ENCODE measurements at places on chromosomes 5 and 9.
A peak's percentile ranks its signal among the peaks of the same experiment; 100 is the strongest.

DNA sequence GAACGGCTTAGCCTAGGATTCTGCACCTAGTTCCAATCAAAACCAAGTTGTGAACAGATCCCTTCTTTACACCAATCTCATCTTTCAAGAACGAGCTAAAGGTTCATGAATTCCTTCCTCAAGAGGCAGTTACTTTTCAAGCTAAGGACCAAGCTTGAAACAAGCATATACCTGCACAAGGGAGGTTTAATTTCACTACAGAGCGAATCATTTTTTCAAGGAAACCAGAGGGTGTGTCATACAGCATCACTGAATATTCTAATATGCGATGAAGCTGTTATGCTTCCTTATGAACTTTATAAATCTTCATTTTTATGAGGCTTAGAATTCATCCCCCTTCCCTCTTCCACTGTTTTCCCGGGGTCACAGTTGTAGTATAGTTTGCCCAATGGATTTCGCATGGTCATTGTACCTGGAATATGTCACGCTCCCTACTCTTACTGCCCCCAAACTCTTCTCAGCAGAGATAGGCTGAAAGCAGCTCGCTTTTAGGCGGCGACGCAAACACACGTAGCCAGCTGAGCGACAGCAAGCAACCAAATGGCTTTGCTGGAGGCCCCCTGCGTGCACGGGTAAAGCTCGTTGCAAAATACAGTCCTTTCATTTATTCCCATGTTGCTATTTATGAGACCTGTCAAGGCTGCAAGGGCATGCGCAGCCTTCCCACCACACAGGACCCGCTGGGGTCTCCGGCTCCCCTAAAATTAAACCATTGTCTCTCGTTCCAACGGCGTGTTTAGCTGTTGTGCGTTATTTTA, 832 bp downstream of the LMBRD2 start:
- peak; percentile 76 for DNase-seq

DNA sequence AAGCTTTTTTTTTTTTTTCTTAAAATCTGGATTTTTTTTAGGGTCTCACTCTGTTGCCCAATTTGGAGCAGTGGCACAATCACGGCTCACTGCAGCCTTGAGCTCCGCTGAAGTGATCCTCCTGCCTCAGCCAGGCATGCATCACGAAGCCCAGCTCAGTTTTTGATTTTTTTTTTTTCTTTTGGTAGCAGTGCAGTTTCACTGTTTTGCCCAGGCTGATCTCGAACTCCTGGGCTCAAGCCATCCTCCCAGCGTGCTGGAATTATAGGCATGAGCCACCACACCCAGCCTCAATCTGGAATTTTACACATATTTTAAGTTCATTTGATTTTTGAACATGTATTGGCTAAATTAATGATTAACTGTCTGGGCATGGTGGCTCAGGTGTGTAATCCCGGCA, 36.3 kb downstream of the TRIO start:
- no peak for DNase-seq

GRCh38 chr5:50564079-50564478, 102.4 kb upstream of the PARP8 start:
- DNase-seq: no peak

- DNase-seq: no peak
Observed at GRCh38 chr5:6084376-6084775, 294.0 kb downstream of the MED10 start.

GRCh38 chr5:121033334-121033733, 569.2 kb downstream of the PRR16 start:
- peak; percentile 5 for DNase-seq

GRCh38 chr5:111585946-111586345, 73.6 kb upstream of the STARD4 start:
- DNase-seq: no peak

DNA sequence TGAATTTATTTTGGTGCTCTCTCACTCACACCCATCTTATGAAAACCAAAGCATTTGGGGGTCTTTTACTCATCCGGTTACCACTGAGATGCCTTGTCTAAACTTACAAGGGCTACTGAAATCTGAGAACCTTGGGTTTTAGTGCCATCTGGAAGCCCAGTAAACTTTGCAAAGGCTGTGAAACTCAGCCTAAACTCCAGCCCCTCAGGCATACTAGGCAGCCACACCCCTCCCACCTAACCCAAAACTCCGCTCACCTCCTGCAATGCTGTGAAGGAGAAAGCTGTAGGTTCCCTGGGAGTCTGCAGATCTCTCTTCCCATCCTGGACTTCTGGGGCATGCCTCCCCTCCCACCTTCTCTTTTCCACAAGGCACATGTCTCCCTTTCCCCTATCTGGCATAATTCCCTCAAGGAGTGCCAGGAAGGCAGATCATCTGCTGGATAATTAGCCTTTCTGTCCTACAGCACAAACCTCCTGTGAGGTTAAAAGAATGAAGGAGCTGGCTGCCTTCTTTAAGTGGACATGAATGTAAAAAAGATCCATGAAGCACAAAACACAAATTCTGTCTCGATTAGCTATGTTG, 71.5 kb upstream of the ANXA1 start:
- DNase-seq: no peak

- DNase-seq: no peak
Observed at GRCh38 chr5:2139478-2139877, 256.8 kb upstream of the IRX4 start.

- DNase-seq: no peak
Observed at GRCh38 chr9:99012957-99013512, 69.3 kb downstream of the COL15A1 start.

DNA sequence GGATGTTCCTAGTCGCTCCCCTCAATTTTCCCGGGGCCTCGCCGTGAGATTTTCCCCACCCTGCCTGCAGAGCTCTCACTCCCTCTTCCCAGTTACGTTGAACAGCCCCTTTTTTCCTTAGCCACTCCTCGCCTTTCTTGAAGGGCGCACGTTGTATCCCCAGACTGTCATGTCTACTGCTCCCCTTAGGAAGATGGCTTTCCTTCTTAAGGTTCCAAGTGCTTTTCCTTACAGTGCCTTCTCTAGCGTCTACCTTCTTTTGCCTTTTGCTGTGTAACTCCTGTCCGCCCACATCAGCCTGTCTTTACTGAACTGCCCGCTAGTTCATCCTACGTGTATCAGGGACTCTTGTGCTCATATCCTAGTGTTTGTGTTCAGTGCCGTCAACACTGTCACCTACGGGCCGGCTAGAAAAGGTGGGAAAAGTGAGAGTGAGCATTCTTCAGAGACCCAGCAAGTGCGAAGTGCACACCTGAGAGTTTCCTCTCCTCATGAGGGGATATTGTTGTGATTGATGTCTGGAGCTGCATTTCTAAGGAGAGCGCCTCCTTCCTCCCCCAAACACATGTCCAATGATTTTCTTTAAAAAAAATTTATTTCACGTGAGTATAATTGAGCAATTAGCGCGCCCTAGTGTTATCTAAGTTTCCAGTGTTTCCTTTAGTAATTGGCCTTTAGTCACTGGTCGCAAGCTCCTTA, 764 bp downstream of the CAMLG start:
- peak; percentile 82 for DNase-seq

DNA sequence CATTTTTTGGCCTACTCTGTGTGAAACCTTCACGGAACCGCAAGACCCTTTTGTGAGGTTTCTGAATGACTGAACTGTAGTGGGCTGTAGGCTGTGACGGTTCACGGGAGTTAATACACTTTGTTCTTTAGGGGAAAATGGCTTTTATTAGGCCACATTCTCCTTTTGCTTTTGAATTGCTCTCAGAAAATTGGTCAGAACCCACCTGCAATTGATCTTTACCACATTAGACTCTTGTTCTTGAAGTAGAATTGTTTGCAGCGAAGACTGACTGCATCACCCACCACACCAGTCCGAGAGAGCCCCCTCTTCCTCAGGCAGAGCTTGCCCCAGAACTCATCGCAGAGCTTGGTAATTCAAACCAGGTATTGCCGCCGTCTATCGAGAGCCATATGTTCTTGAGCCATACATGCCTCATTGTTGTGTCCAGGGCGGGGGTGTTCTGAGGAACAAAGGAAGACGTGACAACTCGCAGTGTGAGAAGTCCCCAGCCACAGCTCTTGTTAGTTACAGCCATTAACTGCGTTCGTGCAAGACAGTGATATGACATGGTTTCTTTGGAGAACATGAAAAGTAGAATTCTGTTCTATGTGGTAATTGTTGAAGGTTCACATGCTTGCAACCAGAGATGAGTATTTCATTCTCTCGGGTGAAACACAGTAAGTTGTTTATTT, 166.4 kb upstream of the OTULINL start:
- DNase-seq: peak; percentile 64

- no peak for DNase-seq
Observed at GRCh38 chr5:84487963-84488362, 103.3 kb upstream of the EDIL3 start.

DNA sequence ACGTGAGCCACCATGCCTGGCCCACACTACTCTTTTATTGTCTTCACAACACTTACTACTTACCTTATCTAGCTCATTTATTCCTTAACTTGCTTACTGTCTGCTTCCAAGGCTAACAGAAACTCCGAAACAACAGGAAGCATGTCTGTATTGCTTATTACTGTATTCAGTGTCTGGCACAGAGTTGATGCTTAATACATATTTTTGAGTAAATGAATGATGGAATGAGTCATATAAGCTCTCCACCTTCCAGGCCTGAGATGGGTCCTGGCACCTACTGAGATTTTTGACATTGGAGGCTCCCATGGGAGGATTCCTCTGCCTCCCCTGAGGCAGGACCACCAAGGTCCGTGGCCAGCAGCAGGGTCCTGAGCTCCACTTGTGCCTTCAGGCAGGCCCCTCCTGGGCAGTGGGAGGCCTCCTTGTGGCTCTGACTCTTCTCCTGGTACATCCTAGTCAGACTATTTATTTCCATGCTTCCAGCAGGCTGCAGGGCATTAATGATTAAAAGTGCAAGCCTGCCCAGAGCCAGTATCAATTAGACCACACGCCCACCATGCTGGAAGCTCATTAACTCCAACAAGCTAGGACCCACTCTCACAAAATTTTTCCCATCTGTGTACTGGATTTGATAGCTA, 76.5 kb upstream of the CTNNA1 start:
- DNase-seq: no peak

DNA sequence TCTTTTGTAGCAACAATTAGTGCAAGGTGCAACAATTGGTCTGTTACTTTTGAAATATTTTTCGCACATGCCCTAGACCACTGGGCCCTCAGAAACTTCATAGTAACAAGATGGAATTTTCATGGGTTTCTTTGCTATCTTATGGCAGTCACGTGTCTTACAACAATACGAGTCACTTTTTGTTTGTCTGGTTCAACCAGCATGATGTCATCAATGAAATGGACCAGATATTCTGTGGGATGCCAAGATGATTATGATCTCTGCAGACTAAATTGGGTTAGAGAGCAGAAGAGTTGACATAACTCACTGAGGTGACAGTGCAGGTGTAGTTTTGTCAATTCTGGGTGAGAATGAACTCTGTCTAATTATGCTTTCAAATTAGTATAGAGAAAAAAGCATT, 239.6 kb upstream of the RIOK2 start:
- no peak for DNase-seq

DNA sequence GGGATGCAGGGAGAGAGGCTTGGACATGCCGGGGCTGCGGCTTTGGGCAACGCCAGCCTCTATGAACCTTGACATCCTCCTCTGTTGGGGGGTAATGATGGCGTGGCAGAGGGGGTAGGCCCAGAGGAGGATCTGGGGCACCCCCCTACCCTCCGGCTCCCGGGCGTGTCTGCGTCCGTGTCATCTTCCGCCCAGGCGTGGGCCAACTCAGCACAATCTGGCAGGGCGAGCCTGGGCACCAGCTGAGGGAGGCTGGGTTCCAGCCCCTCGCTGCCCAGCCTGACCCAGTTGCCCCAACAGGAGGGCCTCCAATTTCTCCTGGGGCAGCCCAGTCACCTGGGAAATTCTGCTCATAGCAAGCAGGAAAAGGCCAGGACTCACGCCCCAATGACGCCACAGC, 62.9 kb upstream of the IL17B start:
- DNase-seq: no peak

- no peak for DNase-seq
Observed at GRCh38 chr5:52710310-52710971, 77.3 kb upstream of the ITGA1 start.

DNA sequence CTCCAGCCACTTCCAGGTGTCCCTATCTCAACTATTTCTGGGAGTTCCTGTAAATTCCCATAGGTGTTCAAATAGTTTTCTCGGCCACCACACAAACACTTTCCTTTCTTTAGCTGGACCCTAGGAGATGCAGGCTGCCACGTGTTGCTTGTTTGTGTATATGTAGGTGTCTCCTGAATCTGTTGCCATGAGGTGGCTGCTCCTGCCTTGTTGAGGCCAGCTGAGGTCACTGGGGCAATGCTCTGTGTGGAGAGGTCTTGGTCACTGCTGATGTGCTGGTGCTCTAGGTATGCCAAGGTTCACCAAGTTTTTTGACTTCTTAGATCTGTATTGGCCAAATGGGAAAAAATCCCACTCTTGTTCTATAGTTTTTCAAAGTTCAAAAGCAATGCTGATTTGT, 132.5 kb upstream of the CHD1 start:
- no peak for DNase-seq

DNA sequence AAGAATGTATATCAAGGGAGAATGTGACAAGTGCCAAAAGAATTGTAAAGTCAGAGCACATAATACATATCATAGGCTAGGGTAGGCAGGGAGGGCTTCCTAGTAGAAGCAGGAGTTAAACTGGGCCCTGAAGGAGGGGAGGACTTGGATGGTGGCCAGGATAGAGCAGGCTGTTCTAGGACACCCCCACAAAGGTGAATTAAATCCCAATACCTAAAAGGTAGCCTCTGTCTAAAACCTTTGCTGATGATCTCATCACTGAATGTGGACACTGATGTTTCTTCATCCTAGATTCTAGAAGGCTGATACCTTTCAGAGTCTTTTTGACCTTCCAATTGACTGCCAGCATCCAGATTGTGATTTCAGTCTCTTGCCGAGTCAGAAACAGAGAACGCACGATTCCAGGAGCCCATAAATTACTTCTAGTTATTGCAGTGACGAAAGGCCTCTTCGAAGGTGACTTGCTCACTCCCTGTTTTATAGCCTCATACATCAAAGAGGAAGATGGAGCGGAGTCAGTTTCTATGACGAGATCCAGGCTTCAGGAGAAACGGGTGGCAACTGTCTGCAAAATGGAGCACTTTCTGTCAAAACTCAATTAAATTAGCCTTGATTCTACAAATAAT, 43.2 kb downstream of the KIF4B start:
- no peak for DNase-seq

- no peak for DNase-seq
Observed at GRCh38 chr5:178786859-178787499, 56.5 kb upstream of the ZNF354A start.

- DNase-seq: no peak
Observed at GRCh38 chr5:142874540-142874939, 104.4 kb downstream of the ARHGAP26 start.

- DNase-seq: no peak
Observed at GRCh38 chr9:111000202-111000601, 38.1 kb downstream of the LPAR1 start.

- DNase-seq: peak; percentile 79
Observed at GRCh38 chr5:133052317-133053175, 733 bp downstream of the HSPA4 start.

GRCh38 chr5:149267241-149267973, 4.3 kb upstream of the AFAP1L1 start:
- no peak for DNase-seq

GRCh38 chr5:83714810-83715209, 5.8 kb downstream of the HAPLN1 start:
- no peak for DNase-seq

Data from eye (tissue), 1 donor.